ENCODE measurements at places on chromosomes 2 and 18.

DNA sequence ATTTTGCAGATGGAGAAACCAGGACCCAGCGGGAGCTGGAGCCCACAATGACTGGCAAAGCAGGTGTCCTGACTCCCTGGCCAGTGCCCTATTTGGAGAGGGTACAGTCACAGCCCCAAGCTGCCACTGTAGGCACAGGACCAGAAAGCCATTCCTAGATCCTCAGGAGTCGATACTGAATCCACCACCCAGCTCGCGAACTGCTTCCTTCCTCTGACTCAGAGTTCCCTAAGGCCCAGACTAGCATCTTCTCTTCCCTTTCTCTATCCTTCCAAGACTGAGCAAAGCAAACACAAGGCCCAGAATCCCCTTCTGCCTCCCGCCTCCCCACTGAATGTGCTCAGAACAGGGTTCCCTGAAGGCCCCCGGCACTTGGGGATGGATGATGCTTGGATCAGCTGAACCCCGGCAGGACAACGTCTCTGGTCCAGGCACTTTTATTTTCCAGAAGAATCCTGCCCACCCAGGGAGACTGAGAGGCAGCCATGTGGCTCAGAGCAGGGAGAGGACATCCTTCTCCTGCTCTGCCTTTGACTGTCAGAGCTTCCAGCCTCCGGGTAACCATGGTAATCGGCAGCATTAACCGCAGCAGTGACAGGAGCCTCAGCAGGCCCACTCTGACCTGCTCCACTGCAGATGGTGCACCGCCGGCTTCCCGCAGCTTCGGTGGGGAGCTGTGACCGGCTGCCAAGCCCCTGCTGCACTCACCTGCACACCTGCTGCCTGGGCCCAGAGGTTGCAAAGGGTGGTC is 34.8 kb upstream of the KLHL29 start:
- DNase-seq: peak; percentile 45

DNA sequence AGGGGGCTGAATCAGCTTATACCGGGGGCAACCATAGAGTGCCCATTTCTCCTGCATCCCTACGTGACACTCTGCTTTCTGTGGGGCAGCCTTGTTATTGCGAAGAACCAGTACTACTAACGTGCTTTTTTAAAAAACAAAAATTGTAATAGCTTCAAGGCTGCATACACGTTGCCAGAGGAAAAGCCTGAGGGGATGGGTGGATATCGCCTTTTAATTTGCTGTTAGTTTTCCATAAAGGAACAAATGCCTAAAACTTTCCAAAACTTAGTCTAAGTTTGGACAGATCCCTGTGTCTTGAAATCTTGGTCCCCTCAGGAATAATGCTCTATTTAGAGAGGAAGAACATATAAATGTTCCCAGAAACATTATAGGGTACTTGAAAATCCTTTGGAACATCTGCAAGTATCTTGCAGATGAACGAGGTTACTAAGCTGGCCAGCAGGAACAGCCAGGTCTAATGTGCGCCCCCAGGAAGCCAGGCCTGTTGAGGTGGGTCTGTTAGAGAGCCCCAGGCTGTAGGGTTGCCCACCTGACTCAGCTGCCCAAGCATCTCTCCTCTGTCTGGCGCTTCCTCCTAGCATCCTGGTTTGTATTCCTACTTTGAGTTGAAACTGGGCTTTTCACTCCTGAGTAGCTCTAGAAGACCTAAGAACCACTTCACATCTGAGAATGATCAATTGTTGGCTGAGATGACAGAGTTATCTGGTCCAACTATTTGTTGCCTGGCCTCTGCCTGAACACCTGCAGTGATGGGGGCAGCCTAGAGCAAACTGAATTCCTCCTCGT is 96.9 kb downstream of the TGOLN2 start:
- DNase-seq: no peak

- DNase-seq: no peak
These were observed 14.2 kb upstream of the GAL3ST2 start for GRCh38 chr2:241762321-241762932.

DNA sequence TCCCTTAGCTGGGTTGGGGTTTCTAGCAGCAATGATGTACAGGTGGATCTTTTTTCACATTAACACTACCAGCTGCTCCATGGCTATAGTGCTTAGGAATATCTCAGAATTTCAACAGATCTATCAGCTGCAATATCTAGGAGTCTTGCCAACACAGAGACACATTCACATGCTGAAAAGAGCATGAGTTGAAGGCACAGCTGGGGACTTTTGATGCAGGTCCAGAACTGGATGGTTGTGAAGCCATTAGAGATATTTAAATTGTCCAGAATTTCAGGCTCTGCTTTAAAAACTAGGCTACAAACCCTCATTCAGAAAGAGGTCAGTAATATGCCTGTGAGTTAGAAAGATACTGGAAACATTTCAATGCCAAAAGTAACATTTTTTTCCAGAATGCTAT is 122.2 kb upstream of the CCDC195 start:
- peak; percentile 60 for DNase-seq

DNA sequence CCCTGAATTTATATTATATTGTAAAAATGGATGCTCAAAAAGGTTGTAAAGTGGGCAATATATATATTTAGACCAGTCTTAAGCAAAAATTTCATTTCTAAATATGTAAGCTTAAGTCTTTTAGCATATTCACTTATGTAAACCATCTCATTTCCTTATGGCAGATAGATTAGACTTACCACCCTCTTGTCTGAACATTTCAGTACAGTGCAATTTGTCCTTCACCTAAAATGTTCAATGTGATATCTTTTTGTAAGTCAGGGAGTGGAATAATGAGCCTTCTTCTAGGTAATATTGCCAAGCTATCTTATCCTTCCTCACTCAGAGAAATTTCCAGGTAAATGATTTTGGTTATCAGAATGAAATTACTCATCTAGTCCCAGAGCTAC is 92.3 kb downstream of the KLF7 start:
- DNase-seq: no peak

GRCh38 chr2:39542523-39542922 is 105.4 kb upstream of the MAP4K3 start:
- peak; percentile 4 for DNase-seq

GRCh38 chr2:11417946-11418585 is 47.9 kb downstream of the E2F6 start:
- DNase-seq: no peak

DNA sequence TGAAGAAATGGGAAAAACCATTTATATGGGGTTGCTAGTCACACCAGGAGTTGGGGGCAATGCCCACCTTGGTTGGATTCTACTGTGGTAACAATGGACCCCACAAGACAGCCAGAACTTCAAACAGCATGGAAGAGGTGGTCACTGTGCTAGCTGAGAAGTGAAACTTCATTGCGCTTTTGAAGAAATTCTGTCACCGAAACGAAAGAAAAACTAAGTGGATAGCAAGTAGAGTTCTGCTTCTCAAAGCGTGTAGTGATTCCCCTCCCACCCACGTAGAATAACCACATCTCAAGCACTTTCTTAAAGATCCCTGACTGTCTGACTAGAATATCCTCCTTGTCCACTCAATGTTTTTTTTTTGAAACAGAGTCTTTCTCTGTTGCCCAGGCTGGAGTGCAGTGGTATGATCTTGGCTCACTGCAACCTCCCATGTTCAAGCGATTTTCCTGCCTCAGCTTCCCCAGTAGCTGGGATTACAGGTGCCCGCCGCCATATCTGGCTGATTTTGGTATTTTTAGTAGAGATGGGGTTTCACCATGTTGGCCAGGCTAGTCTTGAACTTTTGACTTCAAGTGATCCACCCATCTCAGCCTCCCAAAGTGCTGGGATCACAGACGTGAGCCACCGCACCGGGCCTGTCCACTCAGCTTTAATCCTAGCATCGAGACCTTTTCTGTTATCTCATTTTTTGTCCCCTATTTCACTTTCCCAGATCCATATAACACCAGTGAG is 30.1 kb upstream of the CCL20 start:
- DNase-seq: no peak

DNA sequence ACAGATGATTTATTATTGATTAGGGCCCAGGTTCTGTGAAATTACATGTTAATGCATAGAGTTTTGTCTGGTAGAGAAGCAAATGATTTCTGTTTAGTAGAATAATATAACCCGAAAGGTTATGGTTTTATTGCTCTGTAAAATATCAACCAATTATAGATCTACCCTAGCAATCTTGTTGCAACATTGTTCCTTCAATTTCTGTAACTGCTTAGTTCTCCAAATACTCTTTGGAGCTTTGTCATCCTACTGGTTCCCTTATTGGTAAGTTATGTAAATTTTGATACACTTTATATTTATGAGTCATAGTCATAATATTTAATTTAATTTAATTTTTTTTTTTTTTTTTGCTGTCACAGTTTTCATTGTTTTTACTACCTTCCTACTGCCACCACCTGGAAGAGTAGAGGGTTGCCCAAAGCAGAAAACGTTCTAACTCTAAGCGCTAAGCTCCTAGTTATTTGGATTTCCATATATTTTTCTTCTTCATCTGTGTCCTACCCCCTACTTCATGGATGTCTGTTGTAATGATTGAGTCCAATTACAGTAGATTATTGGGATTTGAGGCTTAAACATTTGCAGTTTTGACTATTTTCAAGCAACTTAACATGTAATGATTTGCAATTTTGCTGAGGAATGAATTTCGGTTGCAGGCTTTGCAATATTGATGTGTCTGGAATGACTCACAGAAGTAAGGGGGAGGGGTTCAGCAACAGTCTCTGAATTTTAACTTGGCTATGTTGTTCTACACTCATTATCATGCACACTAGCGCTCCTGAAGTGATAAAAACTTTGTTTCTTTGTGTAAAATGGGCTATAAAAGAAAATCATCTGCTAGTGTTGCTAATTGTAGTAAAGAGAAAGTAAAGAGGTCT is 51.1 kb downstream of the NABP1 start:
- no peak for DNase-seq

GRCh38 chr2:61885896-61886603 is 2.4 kb downstream of the CCT4 start:
- no peak for DNase-seq

- no peak for DNase-seq
These were observed 76.7 kb downstream of the LRP2 start for GRCh38 chr2:169285531-169286235.

- no peak for DNase-seq
These were observed 9.6 kb downstream of the PER2 start for GRCh38 chr2:238278626-238279323.

- DNase-seq: no peak
These were observed 47.4 kb downstream of the RHOB start for GRCh38 chr2:20494241-20494640.

DNA sequence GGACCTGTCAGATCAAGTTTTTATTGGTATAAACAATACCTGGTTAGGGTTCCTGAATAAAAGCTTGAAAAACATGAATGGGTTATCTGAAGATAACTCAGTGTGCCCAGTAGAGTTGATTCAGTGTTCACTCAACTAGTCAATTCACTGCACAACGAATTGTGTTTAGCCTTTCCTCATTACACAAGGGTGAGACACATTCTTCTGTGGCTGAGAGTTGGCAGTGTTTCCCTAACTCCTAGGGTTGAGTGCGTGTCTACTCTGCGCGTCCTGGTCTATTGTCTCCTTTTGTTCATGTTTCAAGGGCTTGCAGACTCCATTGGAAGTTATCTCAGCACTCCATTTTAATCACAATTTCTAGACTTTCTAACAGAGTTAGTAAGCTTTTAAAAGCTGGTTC is 32.8 kb upstream of the TMEM178A start:
- DNase-seq: no peak

- DNase-seq: no peak
These were observed 859.1 kb upstream of the ACVR2A start for GRCh38 chr2:146985753-146986152.

DNA sequence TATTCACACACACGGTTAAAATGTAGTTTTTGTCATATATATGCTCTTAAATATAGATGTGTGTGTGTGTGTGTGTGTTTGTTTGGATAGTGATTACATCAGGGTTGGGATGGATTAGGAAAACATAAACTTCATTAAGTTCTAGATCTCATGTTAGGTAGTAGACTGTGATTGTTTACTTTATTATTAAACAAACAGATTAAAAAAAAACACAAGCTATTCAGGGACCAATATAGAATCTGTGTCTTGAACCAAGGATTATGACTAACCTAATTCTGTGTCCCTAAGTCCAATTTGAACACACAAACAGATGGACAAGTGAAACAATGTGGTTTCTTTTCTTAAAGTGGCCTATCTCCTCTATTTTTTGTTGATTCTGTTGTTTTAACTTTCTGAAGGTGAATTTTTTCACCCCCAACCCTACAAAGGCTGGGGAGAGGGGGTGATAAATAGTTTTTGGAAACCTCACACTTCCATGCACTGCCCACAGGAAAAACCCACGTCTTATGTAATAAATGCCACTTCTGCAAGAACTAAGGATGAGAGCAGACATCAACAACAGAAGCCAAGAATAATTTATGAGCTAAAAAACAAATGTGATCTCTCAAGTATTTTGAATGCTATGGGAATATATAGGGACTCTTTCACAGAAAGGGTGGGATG is 40.7 kb downstream of the IL1R2 start:
- no peak for DNase-seq

DNA sequence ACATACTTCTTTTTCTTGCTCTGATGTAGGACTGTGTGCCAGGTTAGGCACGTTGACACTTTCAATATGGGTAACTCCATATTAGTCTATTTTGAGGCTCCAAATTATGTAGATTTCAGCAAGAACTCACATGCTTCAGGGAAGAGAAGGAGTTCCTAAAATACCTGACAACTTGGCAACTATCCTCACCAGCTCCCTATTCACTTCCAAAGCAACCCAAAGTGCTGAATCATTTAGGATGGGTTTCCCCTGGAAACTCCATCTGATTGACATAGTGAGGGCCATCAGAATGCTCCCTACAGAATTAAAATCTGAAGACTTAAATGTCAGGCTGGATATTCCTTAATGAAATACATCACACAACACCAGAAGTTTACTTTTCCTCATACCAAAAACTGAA is 32.5 kb upstream of the NFU1 start:
- no peak for DNase-seq

GRCh38 chr2:54555318-54555837 is 99.3 kb downstream of the SPTBN1 start:
- DNase-seq: no peak

GRCh38 chr2:126300348-126300747 is 355.6 kb upstream of the GYPC start:
- DNase-seq: no peak

DNA sequence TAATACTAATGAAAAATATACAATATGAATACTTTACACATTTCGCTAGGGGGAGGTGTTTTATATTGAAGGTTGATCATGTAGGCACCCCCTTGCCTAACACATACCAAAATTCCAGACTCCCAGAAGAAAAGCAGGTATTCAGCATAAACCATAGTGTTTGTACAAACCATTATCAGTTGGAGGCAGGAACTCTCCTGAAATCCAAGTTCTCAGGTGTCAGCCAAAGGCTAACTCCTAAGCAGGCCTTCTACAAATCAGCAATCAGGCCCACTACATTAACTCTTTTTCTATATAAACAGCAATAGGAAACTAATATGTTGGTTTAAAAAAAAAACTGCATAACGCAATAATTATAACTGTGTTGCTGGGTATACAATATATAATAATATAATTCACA is 44.5 kb downstream of the MAP3K2 start:
- no peak for DNase-seq

GRCh38 chr2:178152977-178153376 is 40.7 kb downstream of the RBM45 start:
- DNase-seq: no peak

Data from NCI-H1694 treated with DMSO at 0.1 percent for 48 hours (cell line).